ENCODE measurements at places on chromosomes 7 and 10. TPM values are rescaled to one million over a fixed set of nuclear protein-coding genes. Genes with fewer than 3 reads are reported as not detected.
A peak's percentile ranks its signal among the peaks of the same experiment; 100 is the strongest.

GRCh38 chr10:100282907-100283306 lies 3.6 kb downstream of the BLOC1S2 start:
- no peak for DNase-seq

DNA sequence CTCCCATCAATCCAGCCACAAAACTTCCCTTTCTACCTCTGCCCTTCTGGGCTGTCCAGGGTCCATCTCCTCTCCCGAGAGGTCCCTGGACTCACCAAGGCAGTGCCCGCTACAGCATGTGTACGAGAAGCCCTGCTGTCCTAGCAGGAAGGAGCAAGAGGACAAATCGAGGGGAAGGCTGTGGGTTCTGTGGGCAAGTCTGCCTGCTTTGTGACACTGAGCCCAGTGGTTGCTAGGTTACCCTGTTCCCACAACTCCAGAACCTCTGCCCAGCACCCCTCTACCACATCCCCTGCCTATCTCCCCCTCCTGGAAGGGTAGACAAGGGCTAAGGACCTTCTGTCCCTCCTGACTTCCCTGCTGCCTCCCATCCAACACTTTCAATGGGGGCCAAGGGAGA lies at the start of gene TBATA:
TBATA (minus strand) TSS at position 188 of the 400 bp plus-strand sequence. CDS start 1,998 bp downstream, outside the sequence.
- DNase-seq: peak; percentile 33

- DNase-seq: no peak
These were observed 126.0 kb downstream of the PARD3 start for GRCh38 chr10:34689053-34689452.

GRCh38 chr10:123425680-123426079 lies 240.5 kb upstream of the GPR26 start:
- DNase-seq: no peak

DNA sequence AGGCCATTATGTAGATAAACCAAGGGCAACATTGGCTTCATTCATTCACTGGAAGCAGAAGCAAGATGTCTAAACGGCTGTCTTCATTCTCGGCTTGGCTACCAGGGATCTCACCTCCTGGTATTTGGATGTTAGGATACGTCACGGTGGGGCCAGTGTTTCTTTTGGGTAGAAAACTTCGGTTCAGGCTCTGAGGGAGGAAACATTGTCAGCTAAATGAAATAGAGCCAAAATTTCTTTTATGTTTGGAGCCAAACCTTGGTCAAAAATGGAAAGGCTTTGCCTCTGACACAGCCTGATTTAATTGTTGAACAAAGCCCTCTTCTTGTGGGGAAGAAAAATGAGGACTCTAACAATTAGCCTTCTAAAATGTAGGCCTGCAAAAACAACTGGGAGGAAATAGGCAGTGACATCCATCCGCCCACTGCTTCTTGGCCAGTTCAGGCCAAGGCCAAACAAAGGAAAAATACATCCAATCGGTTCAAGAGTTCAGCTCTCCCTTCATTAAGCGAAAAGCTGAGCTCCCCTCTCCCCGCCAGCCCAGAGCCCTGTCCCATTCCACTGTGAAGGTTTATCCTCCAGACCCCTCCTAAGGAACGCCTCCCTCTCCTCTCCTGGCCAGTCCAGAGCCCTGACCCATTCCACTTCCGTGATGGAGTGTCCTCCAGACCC lies 44.4 kb downstream of the PFKFB3 start:
- no peak for DNase-seq

GRCh38 chr10:22086730-22087401 lies 83.3 kb upstream of the DNAJC1 start:
- DNase-seq: peak; percentile 46

CC2D2B gene
- 0.30 TPM for total RNA-seq

TMEM176B gene
- 0.75 TPM for total RNA-seq

CPA2 gene
- not detected for total RNA-seq

WDFY4 gene
- not detected for total RNA-seq

KCNH2 gene
- 1.2 TPM for total RNA-seq

PDLIM1 gene
- 45.8 TPM for total RNA-seq

BRI3 gene
- 30.8 TPM for total RNA-seq

Measured in renal cortical epithelial cell (primary cell).